Kidney epithelial cell (primary cell): ENCODE measurements at places on chromosomes 1 and 21.

DNA sequence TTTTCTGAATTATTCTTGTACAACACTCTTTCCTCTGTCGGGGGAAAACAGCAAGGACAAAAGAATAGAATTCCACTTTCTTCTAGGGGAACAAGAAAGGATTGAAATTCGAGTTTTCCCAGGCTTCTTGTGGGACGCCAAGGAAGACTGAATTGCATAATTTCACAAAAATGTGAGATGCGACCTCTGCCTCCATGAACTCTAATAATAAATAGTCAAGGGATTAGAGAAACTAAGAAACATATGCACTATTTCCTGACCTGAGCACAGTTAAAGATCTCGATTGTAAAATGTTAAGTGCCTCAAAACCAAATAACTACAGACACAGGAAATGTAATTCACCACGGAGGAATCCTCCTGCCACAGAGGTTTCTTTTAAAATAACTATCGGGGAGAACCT lies 117.3 kb upstream of the MARK1 start:
- no peak for DNase-seq

- DNase-seq = no peak
Observed at GRCh38 chr1:39167632-39168209, 36.8 kb upstream of the MACF1 start.

GRCh38 chr1:34739613-34740012 lies 15.2 kb upstream of the GJB5 start:
- DNase-seq = no peak

- DNase-seq = no peak
Observed at GRCh38 chr1:10651389-10651766, 145.1 kb downstream of the CASZ1 start.

- no peak for DNase-seq
Observed at GRCh38 chr1:44505210-44505993, 100.3 kb downstream of the RNF220 start.

DNA sequence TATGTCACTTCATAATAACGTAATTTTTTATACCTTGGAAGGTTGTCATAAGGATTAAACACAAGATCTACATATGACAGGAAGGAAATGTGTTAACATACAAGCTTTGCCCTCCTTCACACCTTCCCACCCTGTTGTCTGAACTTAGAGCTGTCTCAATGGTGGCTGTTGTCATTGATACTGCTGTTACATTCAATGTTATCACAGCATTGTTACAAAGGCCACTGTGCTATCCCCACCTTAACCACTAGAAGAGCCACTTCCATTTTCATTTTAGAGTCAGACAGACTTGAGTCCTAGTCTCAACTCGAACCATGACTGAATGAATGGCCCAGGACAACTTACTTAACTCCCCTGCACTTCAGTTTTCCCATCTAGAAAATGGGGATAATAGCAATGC lies 31.2 kb downstream of the TAS1R2 start:
- DNase-seq = no peak

- no peak for DNase-seq
Observed at GRCh38 chr1:36753451-36753850, 270.7 kb upstream of the CSF3R start.

- no peak for DNase-seq
Observed at GRCh38 chr1:25869909-25870606, 5.5 kb downstream of the PAQR7 start.

- no peak for DNase-seq
Observed at GRCh38 chr1:201667479-201667878, 128.6 kb downstream of the NAV1 start.

DNA sequence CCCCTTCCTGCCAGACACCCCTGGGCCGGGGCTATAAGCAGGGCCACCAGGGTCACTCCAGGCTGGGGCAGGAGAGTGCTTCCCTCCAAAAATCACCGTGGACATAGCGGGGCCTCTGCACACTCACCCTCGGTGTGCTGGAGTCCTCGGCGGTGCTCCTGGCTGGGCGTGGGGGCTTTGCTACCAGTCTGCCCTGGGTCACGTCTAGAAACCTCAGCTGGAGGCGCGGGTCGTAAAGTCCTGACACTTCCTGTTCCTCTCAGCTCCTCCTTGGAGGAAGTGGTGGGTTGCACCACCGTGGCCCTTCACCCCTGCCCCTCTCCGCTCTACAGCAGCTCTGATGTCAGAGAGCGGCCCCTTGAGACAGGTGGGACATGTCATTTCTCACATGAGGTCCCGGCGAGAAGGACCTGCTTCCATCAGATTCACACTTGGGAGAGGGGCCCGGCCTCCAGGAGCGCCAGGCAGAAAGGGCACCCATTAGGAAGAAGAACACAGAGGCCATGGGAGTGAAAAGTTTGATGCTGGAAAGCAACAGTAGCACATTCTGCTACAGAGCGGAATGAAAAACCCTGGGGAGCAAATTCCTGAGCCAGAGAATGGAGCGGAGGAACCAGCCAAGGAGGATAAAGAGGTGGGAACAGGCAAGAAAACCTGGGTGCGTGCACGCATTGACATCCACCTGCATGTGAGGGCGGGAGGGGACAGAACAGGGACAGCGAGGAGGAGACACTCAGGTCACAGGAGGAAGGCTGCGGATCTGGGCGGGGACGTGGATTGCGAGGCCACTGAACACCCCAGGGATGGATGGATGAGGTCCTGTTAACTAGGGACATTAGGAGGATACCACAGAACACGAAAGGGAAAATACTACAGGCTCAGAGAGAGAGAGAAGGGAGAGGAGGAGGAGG lies at the start of gene ITGB2:
ITGB2 (minus strand) TSS at position 206 of the 911 bp plus-strand sequence. CDS start 10,117 bp downstream, outside the sequence.
- no peak for DNase-seq

GRCh38 chr1:23732363-23733224 lies 10.7 kb upstream of the ELOA start:
- no peak for DNase-seq

- DNase-seq = no peak
Observed at GRCh38 chr1:63189677-63190076, 132.7 kb upstream of the FOXD3 start.

DNA sequence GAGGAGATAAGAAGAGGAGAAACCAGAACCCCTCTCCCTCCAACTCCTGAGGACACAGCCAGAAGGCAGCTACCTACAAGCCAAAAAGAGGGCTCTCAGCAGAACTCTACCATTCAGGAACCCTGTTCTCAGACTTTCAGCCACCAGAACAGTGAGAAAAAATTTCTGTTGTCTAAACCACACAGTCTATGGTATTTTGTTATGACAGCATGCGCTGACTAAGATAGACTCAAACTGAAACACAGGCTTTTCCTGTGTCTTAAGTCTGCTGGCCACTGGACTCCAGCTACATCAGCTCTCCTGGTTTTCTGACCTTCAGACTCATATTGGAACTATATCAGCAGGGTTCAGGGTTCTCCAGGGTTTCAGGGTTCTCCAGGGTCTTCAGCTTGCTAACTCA lies 126.5 kb upstream of the TNFSF4 start:
- no peak for DNase-seq

DNA sequence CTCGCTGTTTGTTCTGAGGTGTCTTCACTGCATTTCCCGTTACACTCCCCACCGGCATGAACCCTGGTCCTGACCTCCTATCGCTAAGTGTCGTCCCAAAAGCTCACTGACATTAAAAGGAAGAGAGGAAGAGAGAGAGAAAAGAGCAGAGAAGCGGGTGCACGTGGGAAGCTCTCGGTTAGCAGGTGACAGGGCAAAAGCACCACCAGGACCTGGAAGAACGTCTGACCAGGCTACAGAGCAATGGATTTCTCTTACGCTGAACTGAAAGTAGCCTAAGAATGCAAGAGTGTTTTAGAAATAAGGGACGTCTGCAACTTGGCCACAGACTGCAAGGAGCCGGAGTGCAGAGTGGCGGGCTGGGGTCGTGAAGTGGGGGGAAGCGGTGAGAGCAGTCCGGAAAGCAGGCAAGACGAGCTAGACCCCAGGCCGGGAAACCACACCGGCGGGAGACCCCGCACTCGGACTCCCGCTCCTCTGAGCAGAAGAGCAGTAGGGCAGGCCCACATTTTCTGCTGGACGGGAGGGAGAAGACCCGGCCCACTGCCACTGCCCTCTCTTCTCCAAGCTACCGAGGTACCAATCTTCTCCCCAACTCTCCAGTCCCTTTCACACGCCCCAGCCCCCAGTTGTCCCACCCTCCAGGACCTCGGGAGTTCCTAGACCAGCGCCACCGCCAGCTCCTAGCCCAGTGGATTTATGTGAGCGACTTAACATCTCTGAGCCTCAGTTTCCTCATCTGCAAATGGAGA lies 8.3 kb upstream of the MPZL1 start:
- DNase-seq = no peak

- peak; percentile 74 for DNase-seq
Observed at GRCh38 chr1:214453109-214453722, 98.2 kb downstream of the PTPN14 start.

DNA sequence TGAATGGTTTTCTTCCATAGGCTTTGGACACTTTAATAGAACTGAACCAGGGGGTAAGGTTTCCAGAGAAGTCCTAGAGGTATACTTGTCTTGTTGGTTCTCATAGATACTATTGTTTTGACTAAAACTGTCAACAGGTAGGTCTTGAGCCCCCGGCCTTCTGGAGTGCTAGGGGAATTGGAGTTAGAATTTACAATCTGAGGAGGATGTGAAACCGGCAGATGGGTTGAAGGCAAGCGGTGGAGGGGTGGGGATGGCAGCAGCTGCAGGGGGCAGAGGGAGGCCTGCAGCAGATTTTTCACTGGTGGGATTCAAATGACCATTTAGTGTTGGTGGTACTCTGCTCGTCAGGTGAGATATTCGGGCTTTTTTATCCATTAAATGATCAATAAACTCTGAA lies 4.3 kb upstream of the CD1D start:
- DNase-seq = no peak

DNA sequence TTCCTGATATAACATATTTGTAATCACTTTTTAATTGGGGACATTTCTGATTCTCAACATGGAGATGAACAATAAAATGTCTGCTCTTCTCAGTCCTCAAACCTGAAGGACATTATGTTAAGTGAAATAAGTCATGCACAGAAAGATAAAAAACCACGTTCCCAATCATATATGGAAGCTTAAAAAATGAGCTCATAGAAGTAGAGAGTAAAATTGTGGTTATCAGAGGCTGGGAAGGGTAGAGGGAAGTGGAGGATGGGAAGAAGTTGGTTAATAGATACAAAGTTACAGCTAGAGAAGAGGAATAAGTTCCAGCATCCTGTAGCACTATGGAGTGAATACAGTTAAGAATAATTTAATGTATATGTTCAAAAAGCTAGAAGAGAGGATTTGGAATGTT lies 1.5 kb upstream of the CD48 start:
- no peak for DNase-seq

- DNase-seq = no peak
Observed at GRCh38 chr1:22662318-22662717, 9.3 kb downstream of the C1QB start.

GRCh38 chr1:114468047-114468446 lies 43.0 kb downstream of the TRIM33 start:
- DNase-seq = no peak

- DNase-seq = no peak
Observed at GRCh38 chr1:30353637-30354036, 369.7 kb downstream of the MATN1 start.

DNA sequence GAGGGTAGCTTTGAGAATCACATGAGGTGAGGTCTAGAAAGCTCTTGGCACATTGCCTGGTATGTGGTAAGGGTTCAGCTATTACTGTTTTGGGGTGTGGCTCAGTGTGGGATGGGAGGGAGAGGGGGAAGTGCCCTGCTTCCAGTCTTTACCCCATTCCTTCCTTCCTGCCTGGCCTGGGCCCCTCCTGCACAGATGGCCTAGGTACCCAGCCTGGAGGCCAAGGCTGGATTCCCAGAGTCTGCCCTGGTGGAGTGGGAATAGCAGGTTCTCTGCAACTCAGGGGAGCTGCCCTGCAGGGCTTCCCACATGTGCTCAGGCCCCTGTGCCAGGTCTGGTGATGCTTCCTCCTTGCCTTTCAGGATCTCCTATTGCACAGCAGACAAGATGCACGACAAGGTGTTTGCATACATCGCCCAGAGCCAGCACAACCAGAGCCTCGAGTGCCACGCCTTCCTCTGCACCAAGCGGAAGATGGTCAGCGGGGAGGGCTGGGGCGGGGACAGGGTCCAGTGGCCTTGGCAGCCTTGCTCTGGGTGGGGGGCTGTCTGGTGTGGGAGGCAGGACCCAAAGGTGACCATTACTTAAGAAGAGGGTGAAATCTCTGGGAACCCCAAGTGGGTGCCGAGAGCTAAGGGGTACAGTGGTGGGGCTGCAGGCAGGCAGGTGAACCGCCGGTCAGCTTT lies 13.5 kb downstream of the LDLRAP1 start:
- DNase-seq = no peak

DNA sequence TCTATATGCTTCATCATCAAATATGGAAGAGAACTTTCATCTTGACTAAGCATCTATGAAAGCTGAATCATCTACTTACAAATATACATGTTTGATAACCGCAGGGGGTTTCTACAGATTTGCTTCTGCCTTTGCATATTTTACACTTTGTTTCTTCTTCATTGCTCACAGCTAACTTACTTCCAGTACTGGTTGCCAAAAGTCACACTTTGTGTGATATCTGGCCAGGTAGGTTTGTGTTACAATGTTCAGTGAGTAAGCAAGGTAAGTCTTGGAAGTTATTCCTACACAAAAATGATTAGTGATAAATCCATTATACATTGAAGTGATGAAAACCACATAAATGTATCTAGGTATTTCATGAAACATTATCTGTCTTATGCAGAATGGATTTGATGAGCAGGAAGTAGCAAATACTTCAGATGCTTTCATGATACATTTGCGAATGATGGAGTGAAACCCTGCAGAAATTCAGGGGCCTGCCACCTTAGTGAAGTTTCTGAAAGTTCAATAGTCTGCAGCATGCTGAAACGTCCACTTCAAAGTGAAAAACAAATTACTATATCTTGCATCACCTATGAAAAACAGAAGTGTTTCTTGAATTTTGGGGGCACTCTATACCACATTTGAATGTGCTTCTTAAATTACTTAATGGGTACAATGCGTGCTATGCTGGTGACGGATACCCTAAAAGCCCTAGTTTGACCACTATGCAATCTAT lies 187.3 kb downstream of the ATP6V1G3 start:
- DNase-seq = no peak

GRCh38 chr1:206975306-206975705 lies 5.0 kb upstream of the FCAMR start:
- DNase-seq = no peak

DNA sequence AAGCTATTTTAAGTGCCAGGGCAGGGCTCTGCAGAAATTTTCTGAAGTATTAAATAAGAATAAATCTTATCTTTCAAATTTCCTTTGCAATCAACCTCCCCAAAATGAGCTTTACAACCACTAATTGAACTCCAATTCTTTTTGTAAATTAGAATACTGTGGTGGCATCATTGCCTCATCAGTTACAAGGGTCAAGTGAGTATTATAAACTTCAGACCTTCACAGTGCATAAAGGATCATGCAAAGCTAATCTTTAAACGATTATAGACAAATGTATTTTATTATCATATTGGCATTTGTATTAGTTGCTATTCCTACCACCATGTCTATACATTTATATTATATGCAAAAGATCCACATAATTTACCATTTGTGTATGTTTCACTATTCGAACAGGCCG lies 7.2 kb downstream of the CHML start:
- DNase-seq = no peak

DNA sequence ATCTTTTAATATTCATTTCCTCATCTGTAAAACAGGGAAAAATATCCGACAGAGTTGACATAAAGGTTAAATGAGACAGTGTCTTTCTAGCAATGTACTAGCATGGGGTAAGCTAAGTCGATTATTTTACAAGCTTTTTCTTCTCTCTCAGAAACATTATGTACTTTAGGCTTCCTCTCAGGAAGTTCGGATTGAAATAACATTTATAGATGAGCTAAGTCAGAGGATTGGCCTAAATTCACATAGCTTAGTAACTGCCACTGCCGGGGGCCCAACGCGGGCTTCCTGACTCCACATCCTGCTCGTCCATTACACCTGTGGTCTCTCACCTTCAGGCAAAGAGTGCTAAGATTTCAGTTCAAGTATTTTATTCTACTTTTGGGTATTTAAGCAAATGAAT lies 462.3 kb upstream of the NFIA start:
- DNase-seq = no peak
